ENCODE measurements at places on chromosomes 11 and 22.

DNA sequence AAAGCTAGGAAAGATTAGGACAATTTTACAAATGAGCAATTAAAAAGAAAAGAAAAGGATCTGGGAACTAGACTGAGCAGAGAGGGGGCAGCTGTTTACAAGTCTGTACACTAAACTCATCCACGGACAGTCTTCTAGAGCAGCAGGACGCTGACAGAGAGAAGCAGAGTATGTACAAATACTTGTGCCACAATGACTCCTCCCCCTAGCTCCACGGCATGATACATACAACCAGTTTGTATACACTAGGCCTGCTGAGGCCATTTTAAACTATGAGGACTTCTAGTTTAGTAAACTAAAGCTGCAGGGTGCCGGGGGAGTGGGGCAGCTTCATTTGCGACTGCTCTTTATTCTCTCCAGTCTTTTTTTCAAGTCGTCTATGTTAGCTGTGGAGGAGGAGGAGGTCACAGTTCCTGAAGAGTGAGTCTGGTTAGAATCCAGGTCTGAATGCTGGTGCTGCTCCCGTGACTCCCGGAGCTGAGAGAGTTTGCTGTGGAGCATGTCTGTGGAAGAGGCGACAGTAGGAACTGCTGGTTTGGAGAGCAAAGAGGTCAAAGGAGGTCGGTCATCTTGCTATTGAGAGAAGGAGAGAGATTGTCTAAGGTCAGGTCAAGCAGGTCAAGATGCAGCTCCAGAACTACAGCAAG, 24.8 kb downstream of the F2 start:
- peak; percentile 94 for DNase-seq

DNA sequence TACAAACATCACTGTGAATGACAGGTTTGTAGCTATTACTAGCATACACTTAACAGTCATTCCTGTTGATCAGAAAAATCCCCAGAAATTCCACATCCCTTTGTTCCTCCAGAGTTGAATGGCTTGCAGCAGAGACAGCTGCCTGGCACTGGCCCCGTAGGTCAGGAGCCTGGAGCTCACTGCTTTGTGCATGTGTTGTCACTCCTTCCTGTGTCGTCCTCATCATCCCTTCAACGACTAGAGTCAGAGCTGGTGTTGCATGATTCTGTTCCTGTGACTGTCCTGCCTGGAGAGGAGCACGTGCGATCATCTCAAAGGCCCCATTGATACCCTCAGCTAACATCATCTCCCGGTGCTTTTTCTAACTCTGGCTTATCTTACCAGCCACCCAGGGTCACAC, 58.3 kb downstream of the LDLRAD3 start:
- DNase-seq: no peak

DNA sequence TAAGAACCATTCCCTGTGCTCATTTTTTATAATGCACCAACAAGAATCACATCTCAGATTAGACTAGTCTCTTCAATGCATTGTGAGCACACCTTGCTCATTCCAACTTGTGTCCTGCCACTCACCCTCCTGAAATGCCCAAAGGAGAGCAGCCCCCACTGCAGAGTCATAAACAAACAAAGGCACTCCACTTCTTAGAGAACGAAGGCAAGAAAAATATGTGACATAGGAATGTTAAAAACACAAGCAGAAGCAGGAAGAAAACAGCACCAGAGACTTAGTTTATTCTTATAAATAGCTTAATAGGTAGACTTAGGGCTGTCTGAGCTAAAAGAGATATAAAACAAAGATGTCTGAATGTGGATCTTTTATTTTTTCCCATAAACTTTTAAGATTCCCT, 57.2 kb downstream of the GUCY1A2 start:
- no peak for DNase-seq

GRCh38 chr11:110296226-110297075, at the start of gene RDX:
RDX (minus strand) TSS chr11:110296614; CDS start chr11:110279692, 16,922 bp downstream.
- DNase-seq: peak; percentile 65

DNA sequence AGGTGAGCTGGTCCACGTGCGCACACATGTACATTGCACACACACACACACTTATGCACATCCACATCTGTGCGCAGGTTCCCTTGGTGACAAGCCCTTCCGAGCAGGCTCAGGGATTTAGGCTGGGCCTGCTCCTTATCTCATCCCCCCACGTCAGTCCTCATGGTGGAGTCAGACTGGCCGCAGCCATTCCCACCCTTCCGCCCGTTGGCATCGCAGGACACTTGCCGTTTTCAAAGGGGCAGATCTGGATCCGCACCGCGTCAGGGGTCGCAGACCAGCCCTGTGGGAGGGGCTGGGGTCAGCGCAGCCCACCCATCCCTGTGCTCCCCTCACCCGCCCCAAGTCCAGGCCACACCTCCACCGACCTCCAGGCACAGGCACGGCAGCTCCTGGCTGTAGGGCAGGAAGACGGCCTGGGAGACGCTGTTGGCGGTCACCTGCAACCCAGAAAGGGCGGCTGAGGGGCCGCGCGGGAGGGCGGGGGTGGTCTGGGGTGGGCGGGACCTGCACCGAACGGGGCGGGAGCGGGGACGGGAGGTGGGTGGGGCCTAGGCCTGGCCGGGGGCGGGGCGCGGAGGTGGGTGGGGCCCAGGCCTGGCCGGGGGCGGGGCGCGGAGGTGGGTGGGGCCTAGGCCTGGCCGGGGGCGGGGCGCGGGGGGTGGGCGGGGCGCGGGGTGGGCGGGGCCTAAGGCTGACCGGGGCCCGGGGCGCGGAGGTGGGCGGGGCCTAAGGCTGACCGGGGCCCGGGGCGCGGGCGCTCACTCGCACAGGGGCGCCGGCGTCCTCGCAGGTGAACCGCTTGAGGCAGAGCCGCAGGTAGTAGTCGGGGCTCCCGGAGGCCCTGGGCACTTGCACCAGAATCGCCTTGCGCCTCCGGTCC, 13.3 kb downstream of the IL17REL start:
- DNase-seq: no peak

DNA sequence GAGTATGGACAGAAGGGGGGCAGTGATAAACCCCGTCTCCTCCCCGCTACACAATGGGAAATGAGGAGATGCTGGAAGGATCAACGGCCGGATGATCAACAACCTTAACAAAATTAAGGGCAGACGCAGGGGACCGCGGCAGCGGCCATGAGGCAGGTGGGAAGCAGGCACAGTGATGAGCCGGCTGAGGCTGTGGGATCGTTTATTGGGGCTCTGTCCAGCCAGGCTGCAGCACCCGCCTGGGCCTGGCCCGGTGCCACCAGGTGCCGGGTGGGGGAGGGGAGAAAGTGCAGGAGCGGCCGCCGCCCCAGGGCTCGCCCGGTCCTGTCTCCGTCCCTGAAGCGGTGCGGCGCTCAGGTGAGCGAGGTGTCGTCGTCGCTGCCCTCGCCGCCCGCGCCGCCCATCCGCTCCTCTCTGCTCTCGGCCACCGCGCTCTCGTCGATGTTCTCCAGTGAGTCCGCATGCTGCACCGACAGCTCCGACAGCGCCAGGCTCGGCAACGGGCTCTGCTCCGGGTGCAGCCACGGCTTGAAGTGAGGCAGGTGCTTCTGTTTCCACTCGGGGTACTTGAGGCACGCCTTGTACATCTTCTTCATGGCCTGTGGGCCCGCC, 2.4 kb upstream of the ARAP1 start:
- no peak for DNase-seq

- no peak for DNase-seq
Observed at GRCh38 chr22:41621911-41622179, 750 bp downstream of the XRCC6 start.

- DNase-seq: no peak
Observed at GRCh38 chr22:31342389-31343140, 3.6 kb downstream of the PATZ1 start.

DNA sequence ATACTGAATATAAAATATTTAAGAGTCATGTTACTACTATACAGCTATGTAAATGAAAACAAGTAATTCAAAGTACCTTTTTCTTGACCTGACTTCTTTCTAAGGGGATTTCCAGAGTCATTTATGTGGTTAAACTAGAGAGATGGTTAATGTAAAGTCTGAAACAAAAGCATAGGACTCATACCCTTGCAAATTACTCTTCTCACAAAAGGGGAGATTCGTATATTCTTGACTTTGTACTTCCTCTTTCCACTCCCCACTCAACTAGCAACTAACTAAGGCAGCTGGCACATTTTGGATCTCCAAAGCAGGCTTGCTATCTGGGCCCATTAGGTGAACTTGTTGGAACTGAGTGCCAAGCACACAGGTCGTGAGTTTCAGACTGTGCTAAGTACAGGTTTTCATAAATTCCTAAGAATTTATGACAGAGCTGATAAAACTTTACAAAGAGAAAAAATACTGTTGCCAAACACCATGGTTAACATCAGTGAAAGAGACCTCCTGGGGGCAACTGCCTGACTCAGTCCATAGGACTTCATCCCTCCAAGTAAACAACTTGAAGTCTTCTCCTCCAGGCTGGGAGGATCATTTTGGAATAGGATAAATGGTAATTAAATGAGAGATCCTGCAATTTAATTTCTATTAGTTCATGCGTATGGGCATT, 77.0 kb upstream of the DDI1 start:
- DNase-seq: peak; percentile 95

DNA sequence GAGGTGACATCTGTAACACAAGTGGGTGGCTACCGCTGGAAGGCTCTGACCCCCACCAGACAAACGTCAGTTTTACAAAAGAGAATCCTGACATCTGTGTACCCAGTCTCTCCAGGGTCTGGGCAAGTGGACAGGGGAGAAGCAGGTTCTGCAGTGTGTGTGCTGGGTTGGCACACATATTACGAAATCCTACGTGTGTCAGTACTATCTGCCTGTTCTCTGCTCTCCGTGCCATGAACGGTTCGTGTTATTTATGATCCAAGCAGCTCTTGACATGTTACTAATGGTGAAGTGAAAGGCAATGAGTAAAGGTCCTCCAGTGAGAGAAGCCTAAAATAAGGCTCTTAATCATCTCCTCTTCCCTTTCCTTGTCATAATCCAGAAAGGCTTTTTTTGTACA, 201.5 kb upstream of the MTMR2 start:
- DNase-seq: no peak

DNA sequence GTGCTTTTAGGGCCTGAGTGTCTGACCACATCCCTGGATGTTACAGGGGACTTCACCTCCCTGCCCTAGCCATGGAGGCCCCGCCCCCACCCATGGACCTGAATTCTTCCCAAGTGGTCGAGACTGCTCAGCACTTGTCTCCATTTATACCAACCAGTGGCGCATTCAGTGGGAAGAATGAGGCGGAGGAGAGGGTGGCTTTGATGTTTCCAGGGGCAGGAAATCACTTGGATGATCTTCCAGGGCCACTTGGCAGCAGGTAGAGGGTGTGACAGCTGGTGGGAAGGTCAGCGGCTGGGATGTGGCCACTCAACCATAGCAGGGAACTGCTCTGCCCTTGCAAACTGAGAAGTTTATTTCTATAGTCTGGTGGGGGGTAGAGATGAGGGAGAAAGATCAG, 155.1 kb upstream of the BLID start:
- no peak for DNase-seq

- DNase-seq: no peak
Observed at GRCh38 chr22:31764785-31765184, 11.0 kb downstream of the DEPDC5 start.

DNA sequence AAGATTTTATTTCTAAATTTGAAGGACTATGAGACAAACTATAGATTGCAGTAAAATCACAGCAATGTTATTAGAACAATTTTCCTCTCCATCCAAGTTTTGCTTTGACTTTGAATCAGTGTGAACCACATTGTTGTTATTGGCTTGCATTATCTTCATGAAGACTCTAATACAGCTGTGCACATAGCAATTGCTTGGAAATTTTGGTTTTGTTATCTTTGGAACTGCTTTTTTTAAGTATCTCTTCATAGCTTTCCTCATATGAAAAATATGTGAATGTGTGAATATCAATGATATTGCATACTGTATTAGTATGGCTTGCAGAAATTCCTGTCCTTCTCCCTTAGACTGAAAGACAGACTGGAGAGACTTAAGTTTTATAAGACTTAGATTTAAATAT, 666.6 kb downstream of the LUZP2 start:
- DNase-seq: peak; percentile 76

- no peak for DNase-seq
Observed at GRCh38 chr11:27868226-27868625, 168.0 kb upstream of the BDNF start.

DNA sequence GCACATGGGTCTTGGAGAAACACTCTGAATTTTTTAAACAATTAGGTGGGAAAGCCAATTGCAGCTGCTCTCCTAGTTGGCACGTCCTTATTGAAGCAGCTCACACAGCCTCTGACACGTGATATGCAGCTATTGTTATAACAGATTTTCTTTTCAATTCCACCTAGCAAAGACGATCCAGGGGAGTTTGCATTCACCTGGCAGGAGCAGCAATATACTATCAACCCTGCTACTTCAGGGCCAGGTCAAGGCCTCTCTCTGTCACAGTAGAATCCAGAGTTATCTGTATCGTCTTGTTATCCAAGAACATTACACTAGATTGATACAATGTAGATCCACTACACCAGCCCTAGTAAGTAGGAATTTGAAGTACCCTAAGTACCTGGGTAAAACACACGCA, 8.3 kb downstream of the KRTAP5-11 start:
- DNase-seq: no peak

- no peak for DNase-seq
Observed at GRCh38 chr22:37594237-37594636, 14.3 kb upstream of the LGALS2 start.

- DNase-seq: no peak
Observed at GRCh38 chr11:128627666-128628324, 40.4 kb upstream of the ETS1 start.

- no peak for DNase-seq
Observed at GRCh38 chr22:33706100-33706499, 214.2 kb downstream of the LARGE1 start.

DNA sequence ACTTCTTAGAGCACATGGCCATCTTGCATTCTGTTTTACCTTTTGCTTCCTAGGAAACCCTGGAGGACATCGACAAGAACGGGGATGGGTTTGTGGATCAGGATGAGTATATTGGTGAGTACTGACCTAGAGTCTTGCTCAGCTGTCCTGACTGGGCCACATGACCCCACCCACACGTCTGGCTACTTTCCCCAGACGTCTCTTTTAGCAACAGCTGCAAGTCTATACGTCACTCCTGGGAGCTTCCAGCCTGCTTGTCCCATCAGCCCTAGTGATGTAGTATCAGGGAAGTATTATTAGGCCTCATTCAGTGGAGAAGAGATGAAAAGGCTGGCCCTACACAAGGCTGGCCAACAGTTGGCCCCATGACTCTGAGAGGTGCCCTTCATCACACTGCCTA, 9.6 kb downstream of the RCN1 start:
- no peak for DNase-seq

DNA sequence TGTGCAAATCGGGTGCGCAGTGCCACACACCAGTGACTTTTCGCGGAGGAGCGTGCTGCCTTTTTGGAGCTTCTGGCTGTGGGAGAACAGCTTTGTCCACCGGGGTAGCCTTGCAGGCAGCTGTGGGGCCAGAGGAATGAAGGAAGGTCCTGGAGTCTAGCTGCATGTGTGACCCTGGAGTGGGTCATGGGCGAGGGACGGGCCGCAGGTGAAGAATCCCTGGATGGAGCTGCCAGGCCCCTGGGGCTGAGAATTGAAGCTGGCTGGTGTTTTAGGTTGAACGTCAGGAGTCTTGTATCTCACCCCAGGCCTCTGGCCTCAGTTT, 8.6 kb downstream of the CCND1 start:
- DNase-seq: no peak

- peak; percentile 90 for DNase-seq
Observed at GRCh38 chr11:121417055-121417551, 35.0 kb upstream of the SORL1 start.
